ENCODE measurements at places on chromosomes 16 and 17.

DNA sequence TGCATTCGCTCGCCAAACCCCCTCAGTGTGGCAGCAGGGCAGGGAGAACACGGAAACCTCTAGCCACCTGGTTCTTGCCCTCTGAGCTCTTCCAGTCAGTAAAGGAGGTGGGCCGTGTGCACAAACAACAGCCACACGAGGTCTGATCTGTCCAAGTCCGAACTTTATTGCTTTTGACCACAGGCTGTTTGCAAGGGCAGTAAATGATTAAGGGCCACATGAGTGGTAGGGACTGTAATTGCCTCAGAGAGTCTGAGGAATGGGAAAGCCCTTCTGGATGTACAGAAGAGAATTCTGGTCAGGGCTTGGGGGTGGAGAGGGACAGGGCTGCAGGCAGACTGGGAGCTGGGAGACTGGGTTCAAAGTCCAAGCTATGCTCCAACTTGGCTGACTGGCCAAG lies 75.7 kb upstream of the LHX1 start:
- no peak for DNase-seq

- no peak for DNase-seq
Observed at GRCh38 chr16:48542966-48543365, 67.0 kb downstream of the N4BP1 start.

DNA sequence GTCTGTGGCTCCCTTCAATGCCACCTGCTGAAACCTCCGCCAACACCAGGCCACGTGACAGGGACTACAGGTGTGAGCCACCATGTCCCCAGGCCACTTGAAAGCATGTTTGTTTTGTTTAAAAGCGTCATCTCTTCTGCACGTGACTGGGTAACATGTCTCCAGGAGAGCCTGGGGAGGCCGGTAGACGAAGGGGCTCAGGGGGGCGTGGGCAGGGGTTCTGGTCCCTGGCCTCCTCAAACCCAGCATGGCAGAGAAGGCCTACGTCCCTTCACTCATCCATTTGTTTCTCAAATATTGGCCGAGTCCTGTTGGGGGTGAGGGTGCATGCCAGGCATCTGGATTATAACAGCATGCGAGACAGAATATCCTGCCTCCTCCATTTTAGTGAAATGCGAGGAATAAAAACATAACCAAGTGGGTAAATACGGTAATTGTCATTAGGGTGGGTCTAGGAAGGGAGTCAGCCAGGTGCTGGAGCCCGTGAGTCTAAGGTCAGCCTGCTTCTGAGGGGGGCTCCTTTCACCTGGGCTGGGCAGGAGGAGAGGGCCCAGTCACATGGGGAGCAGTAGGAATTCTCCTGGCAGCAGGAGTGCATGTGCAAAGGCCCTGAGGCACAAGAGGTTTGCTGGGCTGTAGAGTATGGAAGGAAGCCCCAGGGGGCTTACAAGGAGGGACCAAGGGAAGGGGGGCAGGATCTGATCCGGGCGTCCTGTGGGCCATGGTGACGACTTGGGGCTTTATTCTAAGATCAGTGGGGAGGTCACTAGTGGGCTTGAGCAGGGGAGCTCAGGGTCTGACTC lies 26.8 kb upstream of the CIBAR2 start:
- no peak for DNase-seq

- DNase-seq: no peak
Observed at GRCh38 chr17:63772801-63773271, 561 bp downstream of the CCDC47 start.

- no peak for DNase-seq
Observed at GRCh38 chr17:2799653-2800052, 3.4 kb downstream of the RAP1GAP2 start.

- DNase-seq: no peak
Observed at GRCh38 chr16:11319529-11320146, 25.6 kb upstream of the RMI2 start.
